Activated CD4-positive, alpha-beta T cell treated with anti-CD3 and anti-CD28 coated beads, Interleukin-2, amount 50 U/mL, for 4 hours (primary cell): ENCODE measurements at places on chromosomes 3 and 15.
A peak's percentile ranks its signal among the peaks of the same experiment; 100 is the strongest.

GRCh38 chr15:85171736-85172135 is 190.1 kb downstream of the PDE8A start:
- no peak for DNase-seq

- no peak for DNase-seq
These were observed 55.0 kb downstream of the CFAP20DC start for GRCh38 chr3:58994746-58995330.

- DNase-seq, result no peak
These were observed 309.5 kb upstream of the SLITRK3 start for GRCh38 chr3:165505657-165506056.

GRCh38 chr3:35832140-35832571 is 192.8 kb downstream of the ARPP21 start:
- no peak for DNase-seq

DNA sequence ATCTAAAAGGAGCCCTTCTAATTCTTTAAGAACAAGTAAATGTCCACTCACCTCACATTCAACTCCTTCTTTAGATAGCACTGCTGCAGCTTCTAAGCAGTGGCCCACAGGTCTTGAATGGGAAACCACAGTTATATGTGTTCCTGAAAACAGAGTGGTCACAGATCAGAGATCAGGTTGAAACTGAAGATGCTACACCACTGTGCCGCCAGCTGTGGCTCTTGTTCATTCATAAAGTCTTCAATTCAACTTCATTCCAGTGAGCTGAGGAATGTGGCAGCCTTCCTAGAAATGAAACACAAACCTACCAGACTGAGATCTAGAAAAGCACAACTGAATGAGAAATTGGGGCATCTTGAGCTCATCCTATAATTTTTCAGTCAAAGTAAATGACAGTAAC is 4.0 kb downstream of the PDHB start:
- no peak for DNase-seq

GRCh38 chr3:119598410-119599098 is 869 bp downstream of the PLA1A start:
- no peak for DNase-seq

GRCh38 chr15:86392874-86393273 is 313.2 kb downstream of the AGBL1 start:
- DNase-seq, result no peak

- no peak for DNase-seq
These were observed 62.7 kb upstream of the TFRC start for GRCh38 chr3:196144383-196145105.

GRCh38 chr3:65856907-65857306 is 181.8 kb downstream of the MAGI1 start:
- no peak for DNase-seq

GRCh38 chr15:41116116-41116961 is at the start of gene INO80:
TSS of gene INO80 (minus strand) at chr15:41116280. CDS start at chr15:41096310, 19,970 bp downstream.
- DNase-seq, result peak; percentile 96

DNA sequence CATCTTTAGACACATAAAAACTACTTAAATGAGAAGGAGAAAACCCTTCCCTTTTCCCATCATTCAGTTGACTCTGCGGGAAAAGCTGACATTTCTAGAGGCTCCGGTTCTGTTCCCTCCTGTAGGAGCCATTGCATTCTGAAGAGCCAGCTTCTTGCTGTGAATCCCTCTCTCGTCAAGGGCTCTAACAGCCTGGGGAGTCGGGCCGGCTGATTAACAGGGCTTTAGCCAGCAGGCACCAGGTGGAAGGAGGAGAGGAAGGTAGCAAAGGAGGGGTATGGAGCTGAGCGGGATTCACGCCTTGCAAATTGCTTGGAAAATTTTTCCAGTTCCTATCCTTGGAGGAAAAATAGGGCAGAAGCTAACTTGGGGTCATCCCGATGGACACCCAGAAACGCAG is 108.3 kb upstream of the UBE2E1 start:
- no peak for DNase-seq

- no peak for DNase-seq
These were observed 234.8 kb downstream of the PTPRG start for GRCh38 chr3:61796088-61796680.

DNA sequence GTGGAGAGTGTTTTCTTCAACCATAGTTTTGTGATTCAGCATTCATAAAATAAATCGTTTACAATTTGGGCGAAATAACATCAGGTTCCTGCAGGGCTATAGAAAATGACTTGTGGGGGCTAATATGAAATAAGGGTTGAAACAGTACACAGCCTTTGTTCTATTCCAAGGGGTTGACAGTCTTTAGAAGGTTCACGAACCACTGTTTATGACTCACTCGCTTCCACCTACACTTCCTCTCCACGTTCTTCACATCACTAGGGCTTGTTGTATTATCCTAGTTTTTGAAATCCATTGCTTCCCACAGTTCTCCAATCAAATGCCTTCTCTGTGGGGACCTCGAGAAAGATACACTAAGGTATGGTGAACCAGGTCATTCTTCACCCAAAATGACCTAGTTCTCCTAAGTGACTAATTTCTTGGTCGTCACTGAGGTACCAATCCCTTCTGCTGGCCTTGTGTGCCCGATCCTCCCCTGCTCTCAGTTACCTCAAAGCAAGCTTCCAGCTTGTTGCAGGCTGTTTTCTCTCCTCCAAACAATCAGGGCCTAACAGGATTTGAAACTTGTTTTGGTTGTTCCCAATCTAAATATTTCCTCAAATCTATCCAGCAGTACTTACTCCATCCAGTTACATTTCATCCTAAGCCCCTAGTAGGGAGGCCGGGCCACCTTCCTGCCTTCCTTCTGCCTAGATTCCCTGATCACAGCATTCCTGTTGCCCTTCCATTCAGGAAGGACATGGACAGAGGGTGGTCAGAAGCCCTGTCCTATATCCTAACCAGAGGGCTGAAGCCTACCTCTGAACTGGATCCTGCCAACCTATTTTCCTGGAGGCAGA is 23.1 kb upstream of the TBL1XR1 start:
- no peak for DNase-seq
